ENCODE measurements at places on chromosomes 5 and 9.

- no peak for DNase-seq
These were observed 131.7 kb downstream of the ADAMTS16 start for GRCh38 chr5:5271786-5272321.

DNA sequence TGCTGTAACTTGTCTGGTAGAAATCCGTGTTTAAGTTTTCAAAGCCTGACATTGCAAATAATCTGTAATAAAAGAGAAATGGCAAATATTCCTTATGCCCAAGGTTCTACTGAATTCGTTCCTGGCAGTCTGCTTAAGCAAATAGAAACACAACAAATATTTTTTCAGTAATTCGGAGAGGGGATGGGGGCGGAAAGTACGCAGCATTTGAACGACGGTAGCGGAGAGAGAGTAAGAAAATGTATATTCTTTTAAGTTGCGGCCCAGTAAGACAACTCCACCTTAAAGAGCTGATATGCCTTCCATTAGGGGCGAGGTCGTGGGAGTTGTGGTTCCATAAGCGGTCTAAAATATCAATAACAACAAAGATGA is 569 bp downstream of the YIPF5 start:
- DNase-seq: no peak

GRCh38 chr5:58504766-58505165 is 13.5 kb downstream of the GAPT start:
- DNase-seq: no peak

GRCh38 chr5:124236361-124237205 is 509.9 kb downstream of the ZNF608 start:
- DNase-seq: no peak

- DNase-seq: no peak
These were observed 12.6 kb upstream of the C5orf46 start for GRCh38 chr5:147918899-147919298.

- DNase-seq: no peak
These were observed 8.4 kb downstream of the SH3TC2 start for GRCh38 chr5:149054416-149054815.

DNA sequence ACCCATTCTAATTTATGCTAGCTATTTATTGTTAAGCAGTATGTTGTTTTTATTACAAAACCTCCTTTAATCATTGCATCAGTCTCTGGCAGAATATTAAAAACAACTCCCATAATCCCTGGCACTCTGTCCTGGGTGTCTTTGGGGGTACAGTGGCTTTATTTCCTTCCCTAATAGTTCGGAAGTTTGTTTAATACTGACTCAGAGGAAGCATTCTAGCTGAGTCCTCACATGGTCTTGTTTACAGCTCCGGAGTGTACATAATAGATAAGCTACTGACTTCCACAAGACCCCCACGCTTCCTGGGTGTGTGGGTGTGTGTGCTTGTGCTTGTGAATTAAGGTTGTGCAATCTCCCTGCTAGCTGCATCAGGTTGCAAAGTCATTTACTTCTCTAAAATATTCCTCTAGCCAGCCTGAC is 149.8 kb upstream of the CDKN2B start:
- DNase-seq: no peak

- no peak for DNase-seq
These were observed 111.8 kb downstream of the ACTL7B start for GRCh38 chr9:108743901-108744371.

DNA sequence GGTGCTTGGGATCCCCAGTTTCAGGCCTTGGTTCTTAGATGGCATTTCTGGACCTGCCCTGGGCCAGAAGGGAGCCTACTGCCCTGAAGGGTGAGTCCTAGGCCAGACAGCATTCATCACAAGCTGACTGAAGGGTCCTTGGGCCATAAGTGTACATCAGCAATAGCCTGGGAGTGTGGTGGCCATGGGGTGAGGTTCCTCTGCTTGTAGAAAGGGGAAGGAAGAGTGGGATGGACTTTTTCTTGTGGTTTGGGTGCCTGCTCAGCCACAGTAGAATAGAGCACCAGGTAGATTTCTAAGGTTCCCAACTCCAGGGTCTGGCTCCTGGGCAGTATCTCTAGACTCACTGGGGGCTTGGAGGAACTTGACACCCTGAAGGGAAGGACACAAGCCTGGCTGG is 95.2 kb upstream of the PHF24 start:
- no peak for DNase-seq

- no peak for DNase-seq
These were observed 14.7 kb downstream of the LIX1 start for GRCh38 chr5:97127727-97128126.

DNA sequence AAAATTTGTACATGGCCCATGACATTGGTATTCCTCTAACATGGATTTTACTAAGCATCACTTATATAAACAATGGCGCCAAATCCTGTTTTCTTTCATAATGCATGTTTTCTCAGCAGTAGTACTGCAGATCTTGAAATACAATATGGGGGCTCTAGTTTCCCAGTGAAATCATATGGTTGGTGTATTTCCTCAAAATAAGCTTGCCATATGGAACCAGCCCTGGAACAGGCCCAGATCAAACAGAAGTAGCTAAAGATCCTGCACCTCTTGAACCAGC is 163.9 kb downstream of the ZNF608 start:
- DNase-seq: no peak

- no peak for DNase-seq
These were observed 2.0 kb downstream of the HAVCR2 start for GRCh38 chr5:157106630-157107461.

GRCh38 chr5:61734001-61734400 is 401.9 kb downstream of the ZSWIM6 start:
- DNase-seq: no peak

Data from stimulated activated CD4-positive, alpha-beta T cell treated with anti-CD3 and anti-CD28 coated beads, Interleukin-4, amount 100 ng/mL, for 1 hour (primary cell).